ENCODE measurements at places on chromosomes 12 and 14.
A peak's percentile ranks its signal among the peaks of the same experiment; 100 is the strongest.

DNA sequence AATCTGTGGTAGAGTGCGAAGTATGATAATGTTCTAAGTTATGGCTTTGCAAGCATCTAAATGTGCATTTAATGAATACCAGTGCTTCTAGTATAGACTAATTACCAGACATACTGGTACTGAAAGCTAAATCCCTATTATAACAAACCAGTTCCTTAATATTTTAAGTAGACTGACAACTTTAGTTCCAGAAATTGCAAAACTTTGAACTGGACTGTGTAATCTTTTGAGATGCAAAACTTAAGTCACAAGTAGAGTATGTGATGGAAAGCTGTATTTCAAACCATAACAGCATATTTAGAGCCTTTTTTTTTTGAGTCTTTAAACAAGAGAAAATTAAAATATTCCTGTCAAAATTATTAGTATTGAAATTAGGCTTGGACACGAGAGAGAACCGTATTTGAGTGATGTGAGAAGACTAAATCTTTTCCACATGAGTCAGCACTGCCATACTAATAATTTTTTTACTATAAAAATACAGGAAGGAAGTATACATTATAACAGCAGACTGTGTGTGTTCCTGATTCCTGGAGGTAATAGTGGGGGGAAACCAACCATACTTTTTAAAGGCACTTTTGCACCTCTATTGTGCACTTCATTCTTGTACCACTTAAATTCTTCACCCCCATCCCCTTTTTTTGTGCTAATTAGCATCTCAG is 45.5 kb downstream of the PPM1A start:
- DNase-seq, result no peak

DNA sequence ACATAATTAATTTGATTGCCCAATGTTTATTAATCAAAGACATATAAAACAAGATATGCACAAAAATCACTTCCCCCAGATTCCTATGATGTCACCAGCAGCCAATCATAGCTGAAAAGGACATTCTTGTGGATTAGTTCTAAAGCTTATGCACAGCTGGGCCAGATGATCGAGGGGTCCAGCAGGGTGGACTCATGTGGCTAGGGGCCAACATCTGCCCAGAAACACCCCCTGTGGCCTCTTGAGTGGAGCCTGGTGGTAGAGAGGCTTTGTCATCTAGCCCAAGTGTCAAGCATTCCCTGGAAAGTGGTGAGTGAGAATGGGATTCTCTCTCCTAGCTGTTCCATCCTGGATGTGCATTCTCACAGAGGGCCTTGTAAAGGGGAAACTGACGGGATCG is 590.0 kb downstream of the BCL11B start:
- no peak for DNase-seq

GRCh38 chr14:74577247-74577947 is 34.6 kb downstream of the LTBP2 start:
- no peak for DNase-seq

DNA sequence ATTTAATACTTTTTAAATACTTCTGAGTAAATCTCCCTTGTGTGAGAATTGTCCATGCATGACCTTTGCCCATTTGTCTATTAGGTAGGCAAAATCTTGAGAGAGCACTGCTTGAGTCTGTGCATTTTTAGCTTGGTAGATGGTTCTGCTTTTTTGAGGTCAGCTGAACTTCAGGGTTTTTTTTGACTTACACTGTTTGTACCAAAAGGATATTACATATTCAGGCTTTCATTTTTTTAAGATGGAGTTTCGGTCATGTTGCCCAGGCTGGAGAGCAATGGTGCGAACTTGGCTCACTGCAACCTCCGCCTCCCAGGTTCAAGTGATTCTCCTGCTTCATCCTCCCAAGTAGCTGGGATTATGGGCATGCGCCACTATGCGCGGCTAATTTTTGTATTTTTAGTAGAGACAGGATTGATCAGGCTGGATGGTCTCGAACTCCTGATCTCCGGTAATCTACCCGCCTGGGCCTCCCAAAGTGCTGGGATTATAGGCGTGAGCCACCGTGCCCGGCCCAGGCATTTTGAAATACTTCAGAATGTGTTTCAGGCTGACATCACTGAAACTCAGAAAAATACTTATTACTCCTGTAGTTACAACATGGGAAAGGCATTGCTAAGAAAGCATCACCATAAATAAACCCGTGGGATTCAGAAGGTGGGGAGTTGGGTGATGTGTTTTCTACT is 11.1 kb downstream of the RASSF3 start:
- DNase-seq, result no peak

DNA sequence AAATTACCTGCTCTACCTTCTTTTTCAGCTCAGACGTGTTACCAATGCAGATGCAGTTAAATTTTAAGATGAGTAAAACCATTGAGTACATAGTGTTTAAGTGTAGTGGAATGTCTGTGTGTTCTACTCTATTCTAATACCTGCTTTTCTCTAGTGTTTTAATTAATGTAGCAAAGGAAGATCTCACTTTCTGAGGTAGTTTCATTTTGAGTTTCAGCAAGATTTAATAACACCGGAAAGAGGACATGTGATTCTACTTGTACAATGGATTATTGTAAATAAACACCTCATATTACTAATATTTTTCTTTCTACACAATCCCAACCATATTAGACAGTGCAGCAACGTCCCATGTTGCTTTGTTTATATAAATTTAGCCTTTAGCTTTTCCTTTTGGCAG is 315.4 kb downstream of the RAD51B start:
- DNase-seq, result no peak

DNA sequence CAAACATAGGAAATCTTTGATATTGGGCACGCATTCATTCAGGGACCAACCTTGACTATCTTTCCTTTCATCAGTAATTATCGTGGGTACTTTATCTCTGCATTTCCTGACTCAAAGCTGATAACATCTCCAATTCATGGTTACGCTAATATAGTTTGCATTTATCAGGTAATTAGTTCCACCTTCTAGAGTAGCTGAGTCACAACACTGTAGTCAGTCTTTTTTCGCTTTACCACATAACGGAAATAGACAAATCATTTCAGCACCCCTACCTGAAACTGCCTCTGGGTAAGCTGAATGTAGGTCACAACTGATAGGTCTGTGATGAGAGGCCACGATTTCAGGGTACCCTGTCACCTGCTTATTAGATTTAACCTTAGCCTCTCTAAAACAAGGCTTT is 36.7 kb upstream of the IL22 start:
- peak; percentile 56 for DNase-seq

DNA sequence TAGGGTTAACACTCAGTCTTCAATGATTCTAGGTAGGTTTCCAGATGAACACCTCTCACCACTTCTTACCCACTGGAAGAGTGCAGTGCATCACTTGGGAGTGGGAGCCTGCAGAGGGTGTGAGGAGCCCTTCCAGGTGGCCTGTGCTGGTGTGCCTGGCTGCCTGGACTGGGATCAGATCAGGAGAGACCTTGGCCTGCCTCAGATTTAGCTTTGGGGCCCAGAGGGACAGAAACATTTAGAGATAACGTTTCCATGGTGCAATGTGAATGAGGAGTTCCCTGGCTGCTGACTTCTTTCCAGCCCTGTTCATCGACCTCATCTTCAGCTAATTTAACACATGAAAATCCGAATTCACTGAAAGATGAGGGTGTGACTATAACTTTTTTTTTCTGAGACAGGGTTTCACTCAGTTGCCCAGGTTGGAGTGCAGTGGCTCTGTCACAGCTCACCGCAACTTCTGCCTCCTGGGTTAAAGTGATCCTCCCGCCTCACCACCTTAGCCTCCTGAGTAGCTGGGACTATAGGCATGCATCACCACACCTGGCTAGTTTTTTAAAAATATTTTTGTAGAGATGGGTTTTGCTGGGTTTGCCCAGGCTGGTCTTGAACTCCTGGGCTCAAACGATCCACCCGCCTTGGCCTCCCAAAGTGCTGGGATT is 53.6 kb downstream of the SUSD6 start:
- DNase-seq, result no peak

DNA sequence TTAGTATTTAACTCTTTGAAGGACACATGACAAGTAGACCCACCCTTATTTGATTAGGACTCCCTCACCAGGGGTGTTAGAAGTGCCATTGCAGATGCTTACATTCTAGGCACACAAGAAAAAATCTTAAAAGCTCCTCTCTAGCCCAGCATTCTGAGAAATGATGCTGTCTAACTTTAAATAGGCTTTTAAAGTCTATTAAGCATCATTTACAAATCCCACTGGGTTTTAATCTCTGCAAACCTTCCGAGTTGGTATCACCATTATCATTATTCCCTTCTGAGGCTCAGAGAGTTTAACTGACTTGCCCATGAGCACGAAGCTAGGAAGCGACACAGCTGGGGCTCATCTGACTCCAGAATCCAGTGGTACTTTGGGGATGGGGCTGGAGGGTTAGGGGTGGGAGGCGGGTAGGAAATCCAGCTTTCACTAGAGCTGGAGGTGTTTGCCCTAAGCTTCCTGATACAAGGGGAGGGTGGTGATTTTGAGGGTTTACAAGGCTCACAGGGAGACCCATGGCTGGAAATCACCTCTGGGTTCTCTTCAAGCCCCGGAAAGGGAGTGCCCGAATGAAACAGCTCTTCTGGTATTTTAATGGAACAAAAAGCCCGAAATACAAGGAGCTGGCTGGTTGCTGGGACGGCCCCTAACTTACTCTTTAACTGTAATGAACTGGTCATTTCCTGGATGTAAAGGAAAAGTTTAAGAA is 109.2 kb upstream of the FUT8 start:
- no peak for DNase-seq

DNA sequence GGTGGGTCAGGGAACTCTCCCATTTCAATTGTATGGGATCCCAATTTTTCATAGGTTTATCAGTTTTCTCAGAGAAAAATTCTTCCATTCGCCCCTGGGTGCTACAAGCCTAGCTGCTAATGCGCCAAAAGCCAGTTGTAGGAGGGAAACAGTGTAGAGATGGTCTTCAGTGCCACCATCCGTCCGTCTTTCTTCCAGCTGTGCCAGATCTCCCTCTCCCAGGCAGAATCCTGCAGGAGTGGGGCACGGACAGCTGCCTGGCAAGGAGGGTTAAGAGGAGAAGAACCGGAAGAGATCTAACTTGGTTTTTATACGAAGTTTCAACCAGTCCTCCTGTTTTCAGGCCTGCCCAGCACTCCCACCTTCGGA is 38.9 kb upstream of the FUT8 start:
- no peak for DNase-seq

- no peak for DNase-seq
These were observed 20.7 kb upstream of the STAB2 start for GRCh38 chr12:103566398-103566797.

DNA sequence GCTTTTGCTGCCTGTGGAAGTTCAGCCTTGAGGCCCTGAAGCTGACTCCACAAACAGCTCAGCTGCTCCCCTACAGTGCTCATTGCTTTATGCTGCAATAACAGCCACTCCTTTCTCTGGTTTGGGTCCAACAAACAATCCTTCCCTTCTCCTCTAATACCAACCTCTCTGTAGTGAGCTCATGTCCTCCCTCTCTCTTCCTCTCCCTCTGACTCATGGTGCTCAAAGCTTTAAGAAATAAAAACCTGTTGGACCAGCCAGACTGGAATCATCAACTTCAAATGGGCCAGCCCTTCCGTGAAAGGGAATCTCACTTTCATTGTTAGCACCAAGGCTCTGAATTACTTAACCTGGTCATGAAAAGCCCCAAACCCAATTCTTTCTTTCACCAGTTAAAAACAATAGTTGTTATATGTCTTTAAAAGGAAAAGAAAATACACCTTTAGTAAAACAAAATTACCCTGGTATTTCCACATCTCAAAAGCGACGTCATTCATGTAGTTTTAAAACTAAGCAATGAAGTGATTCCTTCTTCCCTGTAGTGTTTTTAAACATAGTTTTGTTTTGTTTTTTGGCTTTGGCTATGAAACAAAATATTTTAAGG is 126.4 kb downstream of the DUSP6 start:
- DNase-seq, result peak; percentile 94

GRCh38 chr14:50127802-50128201 is 11.4 kb upstream of the VCPKMT start:
- no peak for DNase-seq

GRCh38 chr12:100533376-100533775 is 40.1 kb upstream of the GAS2L3 start:
- no peak for DNase-seq

DNA sequence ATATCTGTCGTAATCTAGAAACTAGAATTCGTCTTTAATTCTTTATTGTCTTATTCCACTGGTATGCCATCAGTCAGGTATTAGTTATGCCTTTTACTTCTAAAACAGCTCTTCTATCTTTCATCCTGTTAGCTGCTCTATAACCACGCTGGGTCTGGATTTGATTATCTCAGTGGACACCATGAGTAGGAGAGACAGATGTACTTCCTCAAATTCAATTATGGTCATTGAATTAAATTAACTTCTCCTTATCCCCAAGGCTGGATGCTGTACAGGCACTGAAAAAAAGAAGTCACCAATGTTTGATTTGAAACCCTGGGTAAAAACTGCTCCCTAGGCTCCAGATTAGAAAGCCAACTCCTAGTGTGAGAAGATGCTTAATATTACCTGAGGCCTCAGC is 107.3 kb downstream of the PIK3C2G start:
- no peak for DNase-seq

DNA sequence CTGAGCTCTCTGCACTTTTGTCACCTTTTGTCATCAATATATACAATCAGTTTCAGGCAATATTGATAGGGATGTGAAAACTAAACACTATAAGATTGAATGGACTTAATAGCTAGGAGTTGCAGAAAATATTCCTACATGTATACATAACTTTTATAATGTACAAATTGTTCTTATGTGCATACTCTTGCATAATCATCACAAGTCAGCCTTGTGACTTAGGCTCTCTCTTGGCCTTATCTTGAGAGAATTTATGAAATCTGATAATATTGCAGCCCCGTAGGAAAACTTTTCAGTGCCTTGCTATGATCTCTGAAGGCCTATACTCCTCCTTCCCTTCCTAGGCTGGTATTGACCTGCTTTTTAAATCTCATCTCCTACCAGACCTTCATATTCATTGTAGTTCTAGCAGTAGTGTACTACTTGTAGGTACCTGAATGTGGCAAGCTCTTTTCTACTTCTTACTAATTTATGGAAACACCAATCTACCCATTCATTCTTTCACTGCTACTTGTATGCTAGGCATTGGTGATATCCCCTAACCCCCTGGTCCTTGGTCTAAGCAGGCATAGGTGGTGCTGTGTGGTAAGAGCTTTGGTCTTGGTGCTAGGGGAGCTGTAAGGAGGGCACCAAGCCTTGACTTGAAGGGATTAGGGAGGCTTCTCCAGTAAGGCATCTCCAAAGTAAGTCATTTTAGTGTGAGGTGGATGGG is 100.0 kb downstream of the PRKCH start:
- DNase-seq, result no peak

All from mesendoderm (in vitro differentiated cells).